Lower lobe of right lung (tissue), 2 donors: ENCODE measurements at places on chromosomes 3 and 15. TPM values are rescaled to one million over a fixed set of nuclear protein-coding genes. Genes with fewer than 3 reads are reported as not detected.
A peak's percentile ranks its signal among the peaks of the same experiment; 100 is the strongest.

- H3K4me3 ChIP-seq = no peak overlapping the region
- H3K27ac ChIP-seq = no peak overlapping the region
These were observed 32.1 kb downstream of the MGLL start for GRCh38 chr3:127789990-127790881.

The PTX3 gene
- 3.2 TPM for total RNA-seq

The ZMYND10 gene
- total RNA-seq = 32.8 TPM

GRCh38 chr15:66921319-66921915, 144.0 kb upstream of the SMAD3 start:
- peaks cover 9% of the 10 kb centered on the region for H3K4me1 ChIP-seq
- no peaks in the 10 kb centered on the region for H3K36me3 ChIP-seq
- no peak overlapping the region for H3K27ac ChIP-seq

DNA sequence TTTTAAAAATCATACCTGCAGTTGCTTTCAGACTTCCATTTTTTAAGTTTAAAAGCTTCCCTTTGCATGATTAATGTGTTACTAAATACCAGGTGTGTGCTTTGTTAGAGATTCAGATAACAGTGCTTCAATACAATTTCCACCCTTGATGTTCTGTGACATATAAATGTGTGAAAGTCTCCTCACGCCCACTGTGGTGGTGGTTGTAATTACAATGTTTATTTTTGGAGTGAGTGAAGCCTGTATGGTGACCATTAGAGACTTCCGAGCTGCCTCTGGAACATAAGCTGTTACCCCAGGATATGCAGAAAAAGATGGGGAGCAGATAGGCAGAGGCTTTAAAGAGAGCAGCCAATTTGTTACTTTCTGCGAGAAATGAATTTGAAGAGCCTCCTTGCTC, 57.2 kb downstream of the P3H2 start:
- no peaks in the 10 kb centered on the region for H3K36me3 ChIP-seq
- H3K4me3 ChIP-seq = no peak overlapping the region
- H3K4me1 ChIP-seq = peaks cover 8% of the 10 kb centered on the region

GRCh38 chr3:148453781-148454191, 243.9 kb upstream of the AGTR1 start:
- no peak for DNase-seq
- no peak overlapping the region for H3K4me3 ChIP-seq
- no peaks in the 10 kb centered on the region for H3K4me1 ChIP-seq

GRCh38 chr3:123543950-123544349, 40.9 kb downstream of the HACD2 start:
- H3K27ac ChIP-seq = no peak overlapping the region
- no peak overlapping the region for H3K4me3 ChIP-seq
- no peaks in the 10 kb centered on the region for H3K36me3 ChIP-seq
- no peaks in the 10 kb centered on the region for H3K27me3 ChIP-seq
- peaks cover 5% of the 10 kb centered on the region for H3K4me1 ChIP-seq

The PTH1R gene
- total RNA-seq = 14.5 TPM

DNA sequence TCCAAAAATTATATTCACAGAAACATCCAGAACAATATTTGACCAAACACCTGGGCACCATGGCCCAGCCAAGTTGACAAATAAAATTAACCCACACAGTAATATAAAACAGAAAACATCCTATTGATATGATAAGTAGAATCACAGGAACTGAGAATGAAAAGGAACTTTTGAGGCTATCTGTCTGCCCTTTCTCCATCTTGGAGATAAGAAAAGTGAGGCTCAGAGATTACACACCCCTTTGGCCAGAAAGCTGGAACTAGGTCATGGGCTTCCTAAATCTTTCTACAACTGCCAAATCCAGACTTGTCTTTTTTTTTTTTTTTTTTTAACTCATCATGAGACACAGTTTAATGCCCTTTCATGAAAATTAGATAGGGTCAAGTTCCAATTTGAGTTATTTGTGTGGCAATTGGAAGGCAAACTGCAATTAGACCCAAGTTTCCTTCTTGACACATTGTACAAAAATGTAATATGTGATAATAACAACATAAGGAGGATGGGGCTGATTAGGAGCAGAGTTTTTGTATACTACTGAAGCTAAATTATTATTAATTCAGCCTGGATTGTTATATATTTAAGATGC, 137.2 kb downstream of the RPL22L1 start:
- H3K27me3 ChIP-seq = no peaks in the 10 kb centered on the region
- DNase-seq = no peak
- no peak overlapping the region for H3K27ac ChIP-seq
- no peaks in the 10 kb centered on the region for H3K4me1 ChIP-seq
- H3K36me3 ChIP-seq = no peaks in the 10 kb centered on the region
- no peak overlapping the region for H3K4me3 ChIP-seq

The RPUSD2 gene
- 5.3 TPM for total RNA-seq

GRCh38 chr15:66631616-66632263, 65.9 kb upstream of the LCTL start:
- peaks cover 35% of the 10 kb centered on the region for H3K4me1 ChIP-seq
- no peaks in the 10 kb centered on the region for H3K36me3 ChIP-seq
- peak overlapping the region; percentile 72 for H3K27ac ChIP-seq
- no peak overlapping the region for H3K4me3 ChIP-seq
- H3K27me3 ChIP-seq = no peaks in the 10 kb centered on the region
- no peak for DNase-seq

The EFCC1 gene
- 12.1 TPM for total RNA-seq

DNA sequence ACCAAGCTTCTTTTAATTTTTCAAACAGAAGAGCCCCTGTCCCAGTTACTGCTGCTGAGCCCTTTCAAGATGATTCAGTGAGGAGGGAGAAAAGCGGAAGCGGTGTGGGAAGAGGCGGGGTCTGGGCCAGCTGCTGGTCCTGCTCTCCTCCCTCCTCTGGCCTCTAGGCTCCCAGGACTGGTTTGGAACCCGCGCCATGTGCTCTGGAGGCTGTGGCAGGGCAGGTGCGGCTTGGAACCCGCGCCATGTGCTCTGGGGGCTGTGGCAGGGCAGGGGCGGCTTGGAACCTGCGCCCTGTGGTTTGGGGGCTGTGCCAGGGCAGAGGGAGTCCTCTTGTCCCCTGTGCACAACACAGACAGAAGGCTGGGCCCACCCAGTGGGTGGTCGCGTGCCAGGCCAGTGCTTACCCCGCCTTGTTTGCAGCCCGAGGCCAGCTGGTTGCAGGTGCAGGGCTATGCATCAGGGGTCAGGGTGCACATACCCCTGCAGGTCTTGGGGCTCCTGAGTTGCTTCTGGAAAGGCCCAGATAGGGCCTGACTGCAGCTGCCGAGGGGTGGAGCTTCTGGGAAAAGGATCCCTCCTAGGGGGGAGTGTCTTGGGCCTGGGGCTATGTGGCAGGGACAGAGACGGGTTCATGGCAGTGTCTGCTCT, 12.2 kb downstream of the ALG1L2 start:
- H3K4me3 ChIP-seq = peak overlapping the region; percentile 25
- peaks cover 18% of the 10 kb centered on the region for H3K4me1 ChIP-seq
- peak; percentile 51 for DNase-seq
- no peak overlapping the region for H3K27ac ChIP-seq
- no peaks in the 10 kb centered on the region for H3K27me3 ChIP-seq

The TYRO3 gene
- total RNA-seq = 17.3 TPM

The MNS1 gene
- total RNA-seq = 2.3 TPM

GRCh38 chr3:119524931-119525662, 26.8 kb downstream of the TIMMDC1 start:
- no peak overlapping the region for H3K4me3 ChIP-seq
- H3K36me3 ChIP-seq = peaks cover 45% of the 10 kb centered on the region
- no peaks in the 10 kb centered on the region for H3K27me3 ChIP-seq
- DNase-seq = no peak
- no peaks in the 10 kb centered on the region for H3K4me1 ChIP-seq

DNA sequence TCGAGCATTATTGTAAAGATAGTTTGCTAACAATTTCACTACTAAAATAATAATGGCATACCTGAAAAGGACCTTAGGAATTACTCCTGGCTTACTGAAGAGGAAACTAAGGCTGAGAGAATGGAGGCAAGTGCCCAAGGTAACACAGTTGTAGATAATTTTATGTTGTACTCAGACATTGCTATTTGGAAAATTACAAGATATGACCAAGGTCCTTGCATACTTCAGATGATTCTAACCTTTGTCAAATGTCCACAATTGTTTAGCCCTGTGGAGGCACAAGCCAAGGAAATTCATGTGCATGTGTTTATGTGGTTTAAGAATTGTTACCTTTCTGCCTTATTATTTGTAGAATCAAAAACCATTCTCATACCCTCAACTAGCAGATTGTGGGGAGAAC, 105.7 kb downstream of the TUSC7 start:
- no peaks in the 10 kb centered on the region for H3K4me1 ChIP-seq
- no peak overlapping the region for H3K27ac ChIP-seq
- no peaks in the 10 kb centered on the region for H3K36me3 ChIP-seq
- no peak for DNase-seq
- no peaks in the 10 kb centered on the region for H3K27me3 ChIP-seq

- no peaks in the 10 kb centered on the region for H3K27me3 ChIP-seq
- peaks cover 67% of the 10 kb centered on the region for H3K36me3 ChIP-seq
- peak overlapping the region; percentile 83 for H3K27ac ChIP-seq
These were observed 5.7 kb downstream of the EIF4G1 start for GRCh38 chr3:184320104-184320445.

- no peaks in the 10 kb centered on the region for H3K4me1 ChIP-seq
- H3K4me3 ChIP-seq = no peak overlapping the region
- no peaks in the 10 kb centered on the region for H3K36me3 ChIP-seq
These were observed 159.6 kb downstream of the MFSD1 start for GRCh38 chr3:158961471-158961870.

DNA sequence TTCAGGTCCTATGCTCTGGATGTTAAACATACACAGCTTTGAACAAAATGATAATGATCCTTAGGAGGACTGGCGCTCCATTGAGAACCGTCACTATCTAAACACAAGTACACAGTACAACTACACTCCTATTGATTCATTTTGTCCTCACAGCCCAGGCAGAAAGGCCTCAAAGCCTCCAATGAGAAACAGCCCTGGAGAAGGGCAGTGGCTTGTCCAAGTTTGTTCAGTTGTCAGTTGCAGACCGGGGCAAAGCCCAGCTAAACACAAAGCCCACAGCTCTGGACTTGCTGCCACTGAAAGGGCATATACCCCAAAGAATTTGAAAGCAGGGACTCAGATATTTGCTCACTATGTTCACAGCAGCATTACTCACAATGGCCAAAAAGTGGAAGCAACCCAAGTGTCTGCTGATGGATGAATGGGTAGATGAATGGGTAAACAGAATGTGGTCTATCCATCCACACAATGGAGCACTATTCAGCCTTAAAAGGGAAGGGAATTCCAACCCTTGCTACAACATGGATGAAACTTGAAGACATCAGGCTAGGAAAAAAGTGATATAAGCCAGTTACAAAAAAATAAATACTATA, 34.7 kb downstream of the NUP210 start:
- no peak overlapping the region for H3K27ac ChIP-seq
- H3K4me3 ChIP-seq = no peak overlapping the region
- H3K36me3 ChIP-seq = peaks cover 56% of the 10 kb centered on the region

The MESD gene
- total RNA-seq = 24.2 TPM

The IMPDH2 gene
- total RNA-seq = 112 TPM

The SERPINI2 gene
- 2.3 TPM for total RNA-seq

- H3K27me3 ChIP-seq = no peaks in the 10 kb centered on the region
- H3K27ac ChIP-seq = no peak overlapping the region
- H3K36me3 ChIP-seq = no peaks in the 10 kb centered on the region
- no peak for DNase-seq
- no peak overlapping the region for H3K4me3 ChIP-seq
These were observed 284.7 kb upstream of the ICE2 start for GRCh38 chr15:60763688-60764087.

The PSTPIP1 gene
- total RNA-seq = 18.4 TPM

- no peak overlapping the region for H3K4me3 ChIP-seq
- H3K4me1 ChIP-seq = peaks cover 22% of the 10 kb centered on the region
- no peaks in the 10 kb centered on the region for H3K36me3 ChIP-seq
These were observed 4.2 kb upstream of the MAGEF1 start for GRCh38 chr3:184715943-184716621.

GRCh38 chr15:40430271-40430805, 10.4 kb upstream of the BAHD1 start:
- no peaks in the 10 kb centered on the region for H3K36me3 ChIP-seq
- peaks cover 6% of the 10 kb centered on the region for H3K27me3 ChIP-seq
- H3K4me3 ChIP-seq = no peak overlapping the region
- no peaks in the 10 kb centered on the region for H3K4me1 ChIP-seq
- no peak for DNase-seq

- no peak overlapping the region for H3K4me3 ChIP-seq
- H3K27ac ChIP-seq = peak overlapping the region; percentile 18
- DNase-seq = peak; percentile 48
- H3K27me3 ChIP-seq = no peaks in the 10 kb centered on the region
These were observed 62.7 kb downstream of the SSUH2 start for GRCh38 chr3:8581806-8582445.

DNA sequence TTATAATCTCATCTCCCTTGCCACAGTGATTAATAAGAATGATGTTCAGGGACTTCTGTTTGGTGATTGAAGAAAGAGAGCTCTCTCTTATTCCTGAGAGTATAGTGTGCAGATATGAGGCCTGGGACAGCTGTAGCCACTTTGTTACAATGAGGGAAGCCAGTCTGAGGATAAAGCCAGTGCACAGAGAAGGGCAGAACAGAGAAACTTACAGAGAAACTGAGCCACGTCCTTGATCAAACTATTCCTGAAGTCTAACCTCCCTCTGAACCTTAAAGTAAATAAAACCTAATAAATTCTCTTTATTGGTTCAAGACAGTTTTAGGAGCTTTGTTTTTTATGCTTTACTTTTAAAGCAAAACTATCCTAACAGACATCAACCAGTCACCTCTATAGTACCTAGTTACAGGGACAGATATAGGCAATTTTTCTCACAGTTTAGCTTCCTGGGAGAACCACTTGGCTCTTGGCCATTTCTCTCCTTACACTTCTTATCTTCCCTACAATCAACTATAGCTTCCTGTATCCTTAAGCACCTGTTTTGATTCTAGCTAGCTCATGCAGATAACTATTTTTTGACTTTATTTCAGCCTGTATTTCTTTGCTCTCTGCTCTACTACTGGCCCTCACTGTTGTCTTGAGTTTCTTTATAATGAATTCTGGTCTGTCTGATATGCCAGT, 284.4 kb downstream of the SHQ1 start:
- DNase-seq = no peak
- H3K27ac ChIP-seq = no peak overlapping the region
- H3K36me3 ChIP-seq = no peaks in the 10 kb centered on the region

DNA sequence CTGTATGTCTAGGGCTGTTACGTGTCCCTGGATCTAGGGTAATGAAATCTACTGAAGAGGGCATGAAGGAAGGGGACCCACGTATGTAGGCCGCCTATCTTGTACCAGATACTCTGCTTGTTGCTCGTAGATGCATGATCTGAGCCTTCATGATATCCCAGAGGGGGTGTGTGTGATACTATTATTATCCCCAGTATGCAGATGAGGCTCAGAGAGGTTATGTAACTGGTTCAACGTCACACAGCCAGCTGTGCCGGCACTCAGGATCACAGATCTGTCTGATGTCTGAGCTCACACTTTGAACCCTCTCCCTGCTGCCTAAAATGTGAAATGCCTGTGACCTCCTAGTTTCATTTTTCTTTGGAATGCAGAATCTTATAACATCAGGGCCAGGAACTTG, 36.2 kb upstream of the SEC13 start:
- H3K4me3 ChIP-seq = no peak overlapping the region
- H3K36me3 ChIP-seq = no peaks in the 10 kb centered on the region
- no peak overlapping the region for H3K27ac ChIP-seq
- peaks cover 9% of the 10 kb centered on the region for H3K4me1 ChIP-seq
- DNase-seq = no peak
